ENCODE measurements at places on chromosomes 2 and 18. TPM values are rescaled to one million over a fixed set of nuclear protein-coding genes. Genes with fewer than 3 reads are reported as not detected.

The SULT1C2 gene
- total RNA-seq, result 0.48 TPM

The FOXD4L1 gene
- 0.40 TPM for total RNA-seq

The MROH2A gene
- total RNA-seq, result not detected

The C1QL2 gene
- total RNA-seq, result 0.06 TPM

The DYNAP gene
- not detected for total RNA-seq

The VWA3B gene
- total RNA-seq, result 0.26 TPM

The IL1RL1 gene
- total RNA-seq, result 0.67 TPM

The ASPRV1 gene
- total RNA-seq, result 0.23 TPM

The UGT1A8 gene
- not detected for total RNA-seq

The MDH1B gene
- 1.6 TPM for total RNA-seq

The GPR45 gene
- total RNA-seq, result not detected

The COL3A1 gene
- 0.27 TPM for total RNA-seq

The CCDC148 gene
- 0.39 TPM for total RNA-seq

The EVA1A gene
- total RNA-seq, result 11.9 TPM

The OSBPL6 gene
- 7.7 TPM for total RNA-seq

The PROM2 gene
- total RNA-seq, result 0.06 TPM

The LAMA1 gene
- 0.07 TPM for total RNA-seq

The TXNDC2 gene
- total RNA-seq, result 0.10 TPM

The MAPK4 gene
- total RNA-seq, result 0.09 TPM

The PIEZO2 gene
- 0.51 TPM for total RNA-seq

The ARHGAP28 gene
- total RNA-seq, result 0.07 TPM

The GKN2 gene
- total RNA-seq, result 2.4 TPM

The ABCG5 gene
- not detected for total RNA-seq

The SP9 gene
- 3.2 TPM for total RNA-seq

The SLC23A3 gene
- 0.72 TPM for total RNA-seq

The SERPINB11 gene
- total RNA-seq, result not detected

The LONRF2 gene
- 2.5 TPM for total RNA-seq

The POLE4 gene
- 152 TPM for total RNA-seq

The COL4A3 gene
- total RNA-seq, result 0.56 TPM

The GULP1 gene
- total RNA-seq, result 38.4 TPM

The DOCK10 gene
- 38.4 TPM for total RNA-seq

The CYP27A1 gene
- 0.15 TPM for total RNA-seq

The TMEM37 gene
- total RNA-seq, result 1.8 TPM

The DCDC2C gene
- 0.55 TPM for total RNA-seq

The CRYBA2 gene
- not detected for total RNA-seq

The PRKCE gene
- 9.4 TPM for total RNA-seq

The PTPRM gene
- 34.1 TPM for total RNA-seq

The ANKRD36B gene
- total RNA-seq, result 4.1 TPM

The TRIM43 gene
- 0.07 TPM for total RNA-seq

The UGT1A6 gene
- 1.9 TPM for total RNA-seq

The ONECUT2 gene
- 0.63 TPM for total RNA-seq

The ANKRD30B gene
- total RNA-seq, result 0.02 TPM

The PHOSPHO2 gene
- total RNA-seq, result 3.2 TPM

The FAM228A gene
- not detected for total RNA-seq

The SLC8A1 gene
- 0.40 TPM for total RNA-seq

The COLEC11 gene
- total RNA-seq, result 0.61 TPM
